ENCODE measurements at places on chromosomes 1 and 21.

DNA sequence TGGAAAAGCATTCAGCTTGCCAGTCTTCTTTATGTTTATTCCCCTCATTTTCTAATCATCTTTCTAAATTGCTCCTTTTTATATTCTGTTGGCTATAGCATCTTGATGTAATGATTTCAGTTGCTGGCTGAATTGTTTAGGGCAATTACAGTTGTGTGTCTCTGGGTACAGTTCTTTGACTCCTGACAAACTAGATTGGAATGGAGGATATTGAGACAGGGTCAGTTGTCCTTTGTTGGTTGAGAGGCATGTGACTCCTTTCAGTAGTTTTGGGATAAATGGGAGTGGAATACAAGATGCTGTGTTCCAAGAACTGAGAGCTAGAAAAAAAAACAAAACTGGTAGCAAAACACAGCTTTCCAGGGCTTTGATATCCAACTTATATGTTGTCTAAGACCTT, 1.5 kb downstream of the CENPF start:
- no peak for DNase-seq

DNA sequence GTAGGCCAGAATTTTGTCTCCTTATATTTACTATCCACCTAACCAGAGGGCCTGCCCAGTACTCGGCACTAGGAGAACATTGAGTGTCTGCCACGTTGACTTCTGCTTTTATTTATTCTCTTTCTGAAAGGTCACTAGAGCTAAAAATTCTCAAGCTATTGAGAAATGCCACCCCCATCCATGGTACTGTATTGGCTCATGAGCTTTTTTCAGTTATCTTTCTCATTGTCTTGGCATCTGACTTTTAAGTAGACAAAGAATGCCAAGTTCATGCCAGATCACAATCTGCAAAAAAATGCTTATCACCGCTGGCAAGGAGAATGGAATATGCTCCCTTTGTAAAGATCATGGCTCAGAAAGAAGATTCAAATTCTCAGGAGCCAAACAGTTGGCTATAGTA, 49.8 kb upstream of the MROH9 start:
- DNase-seq, result no peak

GRCh38 chr21:35609263-35609662, 451.1 kb downstream of the SETD4 start:
- no peak for DNase-seq

- peak; percentile 91 for DNase-seq
These were observed 19.4 kb downstream of the PDE4B start for GRCh38 chr1:65812065-65812464.

Data from CD14-positive monocyte (primary cell).